ENCODE measurements at places on chromosomes 3 and 15. TPM values are rescaled to one million over a fixed set of nuclear protein-coding genes. Genes with fewer than 3 reads are reported as not detected.

- no peak for DNase-seq
These were observed 2.1 kb upstream of the SRPRB start for GRCh38 chr3:133803469-133803868.

Gene GOLGA6D
- not detected for total RNA-seq

Gene GOLGA6L10
- 1.4 TPM for total RNA-seq

Gene CYP1A1
- 1.3 TPM for total RNA-seq

- no peak for DNase-seq
These were observed 83.2 kb upstream of the NEDD4 start for GRCh38 chr15:56076640-56077039.

GRCh38 chr3:21357241-21357640 is 393.8 kb downstream of the ZNF385D start:
- DNase-seq = no peak

DNA sequence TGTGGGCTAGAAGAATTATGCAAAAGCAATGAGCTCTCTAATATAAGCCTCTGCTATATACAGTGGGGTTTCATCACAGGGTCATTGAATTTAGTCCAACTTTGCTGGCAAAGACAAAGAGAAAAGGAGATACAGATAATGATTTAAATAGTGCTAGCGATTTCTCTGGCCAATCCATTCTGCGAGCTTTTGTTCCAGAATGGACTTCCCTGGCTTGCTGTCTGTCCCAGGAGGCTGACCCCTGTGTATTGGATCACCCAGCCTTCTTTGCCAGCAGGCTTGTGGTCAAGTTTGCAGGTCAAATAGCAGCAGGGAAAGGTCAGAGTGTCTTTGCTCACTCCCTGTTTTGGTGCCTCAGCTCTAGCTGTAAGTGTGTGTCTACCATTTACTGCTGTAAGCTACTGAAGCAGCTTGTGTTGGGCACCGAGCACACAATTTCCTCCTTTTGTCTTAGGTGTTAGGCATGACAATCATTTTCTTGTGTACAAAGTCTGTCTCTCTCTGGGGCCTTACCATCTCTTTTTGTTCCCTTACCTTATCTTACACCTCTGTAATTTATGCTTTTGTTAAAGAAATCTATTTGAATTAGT is 55.7 kb downstream of the UNC13C start:
- DNase-seq = no peak

DNA sequence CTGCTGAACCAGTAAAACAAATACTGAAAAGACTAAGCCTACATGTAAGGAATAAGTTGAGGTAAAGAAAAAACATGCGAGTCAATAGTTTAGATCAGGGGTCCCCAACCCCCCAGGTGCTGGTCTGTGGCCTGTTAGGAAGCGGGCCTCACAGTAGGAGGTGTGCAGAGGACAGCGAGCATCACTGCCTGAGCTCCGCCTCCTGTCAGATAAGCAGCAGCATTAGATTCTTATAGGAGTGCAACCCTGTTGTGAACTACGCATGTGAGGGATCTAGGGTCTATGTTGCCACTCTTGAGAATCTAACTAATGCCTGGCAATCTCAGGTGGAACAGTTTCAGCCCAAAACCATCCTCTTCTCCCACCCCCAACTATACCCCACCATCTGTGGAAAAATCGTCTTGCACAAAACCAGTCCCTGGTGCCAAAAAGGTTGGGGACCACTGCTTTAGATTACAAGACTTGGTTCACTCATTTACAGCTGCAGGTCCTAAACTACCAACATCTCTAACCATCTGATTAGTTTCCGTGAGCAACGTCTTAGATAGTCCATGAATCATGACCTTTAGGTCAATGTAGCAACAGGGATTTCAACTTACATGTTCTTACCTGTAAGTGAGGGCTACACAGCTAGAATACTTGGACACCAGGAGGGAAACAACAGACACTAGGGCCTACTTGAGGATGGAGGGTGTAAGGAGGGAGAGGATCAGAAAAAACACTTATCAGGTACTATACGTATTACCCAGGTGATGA is 66.7 kb downstream of the TRANK1 start:
- DNase-seq = no peak

GRCh38 chr15:52789601-52790168 is 451 bp downstream of the ONECUT1 start:
- no peak for DNase-seq

Gene FBXO40
- total RNA-seq = not detected
